Spinal cord (tissue), 10 donors: ENCODE measurements at places on chromosomes 4 and X. TPM values are rescaled to one million over a fixed set of nuclear protein-coding genes. Genes with fewer than 3 reads are reported as not detected.
A peak's percentile ranks its signal among the peaks of the same experiment; 100 is the strongest.

- H3K27ac ChIP-seq = no peak overlapping the region
- H3K27me3 ChIP-seq = no peaks in the 10 kb centered on the region
- no peaks in the 10 kb centered on the region for H3K4me1 ChIP-seq
- no peaks in the 10 kb centered on the region for H3K36me3 ChIP-seq
- no peak overlapping the region for H3K4me3 ChIP-seq
Measured at GRCh38 chr4:185997296-185997695, 71.7 kb upstream of the TLR3 start.

GRCh38 chrX:30190426-30190825, 24.9 kb upstream of the MAGEB2 start:
- no peak overlapping the region for H3K27ac ChIP-seq
- no peaks in the 10 kb centered on the region for H3K4me1 ChIP-seq
- H3K36me3 ChIP-seq = no peaks in the 10 kb centered on the region
- H3K27me3 ChIP-seq = peaks cover 8% of the 10 kb centered on the region
- H3K4me3 ChIP-seq = no peak overlapping the region

TRIM61 gene
- total RNA-seq = 3.6 TPM

- no peak overlapping the region for H3K4me3 ChIP-seq
- H3K4me1 ChIP-seq = no peaks in the 10 kb centered on the region
- DNase-seq = no peak
- no peaks in the 10 kb centered on the region for H3K36me3 ChIP-seq
- no peaks in the 10 kb centered on the region for H3K27me3 ChIP-seq
Measured at GRCh38 chr4:144591401-144591800, 54.6 kb upstream of the HHIP start.

NAA11 gene
- not detected for total RNA-seq

STPG2 gene
- 2.7 TPM for total RNA-seq

GRCh38 chrX:51215266-51215665, 117.4 kb upstream of the NUDT10 start:
- H3K4me1 ChIP-seq = no peaks in the 10 kb centered on the region
- H3K27ac ChIP-seq = no peak overlapping the region
- H3K36me3 ChIP-seq = no peaks in the 10 kb centered on the region
- no peak for DNase-seq
- H3K4me3 ChIP-seq = no peak overlapping the region

DNA sequence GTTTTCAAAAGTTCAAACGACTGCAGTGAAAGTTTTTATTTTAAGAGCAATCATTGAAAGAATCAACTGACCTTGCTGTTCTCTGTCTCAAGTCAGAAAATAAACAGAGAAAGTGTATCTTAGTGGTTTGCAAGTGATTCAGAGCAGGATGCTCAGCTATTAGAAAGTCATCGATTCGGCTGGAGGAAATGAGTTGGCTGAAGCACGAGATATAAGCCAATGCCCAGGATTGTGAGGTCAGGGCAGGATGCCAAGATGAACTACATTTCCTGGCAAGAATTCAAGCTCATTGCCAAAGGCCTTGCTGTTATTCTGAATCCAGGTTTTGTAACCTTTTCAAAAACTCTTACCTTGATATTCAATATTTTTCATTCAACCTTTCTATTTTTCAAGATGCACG, 541.4 kb upstream of the BOD1L1 start:
- no peaks in the 10 kb centered on the region for H3K36me3 ChIP-seq
- no peaks in the 10 kb centered on the region for H3K27me3 ChIP-seq
- no peak overlapping the region for H3K27ac ChIP-seq
- no peaks in the 10 kb centered on the region for H3K4me1 ChIP-seq

DNA sequence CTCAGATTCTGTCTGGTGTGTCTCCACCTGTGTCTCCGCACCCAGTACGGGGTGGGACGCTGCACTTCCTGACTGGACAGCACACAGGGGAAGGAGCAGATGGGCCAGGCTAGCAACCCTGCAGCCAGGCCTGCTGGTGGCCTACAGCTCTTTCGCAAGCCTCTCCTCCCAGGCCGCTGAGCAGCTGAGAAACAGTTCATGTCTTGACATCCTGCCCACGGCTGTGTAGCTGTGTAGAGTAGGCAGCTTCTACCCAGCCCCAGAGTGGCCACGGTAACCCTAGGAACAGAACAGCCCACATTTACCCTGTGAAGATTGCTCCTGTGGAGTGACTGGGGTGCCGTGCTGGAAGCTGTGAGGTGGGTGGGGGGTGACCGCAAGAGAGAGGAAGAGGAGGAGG, 38.9 kb downstream of the CCNQ start:
- DNase-seq = no peak
- H3K27me3 ChIP-seq = no peaks in the 10 kb centered on the region
- H3K4me3 ChIP-seq = no peak overlapping the region
- H3K4me1 ChIP-seq = peaks cover 9% of the 10 kb centered on the region
- H3K27ac ChIP-seq = no peak overlapping the region

- peak overlapping the region; percentile 83 for H3K4me3 ChIP-seq
- peaks cover 7% of the 10 kb centered on the region for H3K36me3 ChIP-seq
- DNase-seq = peak; percentile 83
- H3K27ac ChIP-seq = peak overlapping the region; percentile 76
Measured at GRCh38 chr4:133147921-133148689, 989 bp upstream of the PCDH10 start.

CYSLTR1 gene
- 20.2 TPM for total RNA-seq

GRCh38 chr4:4430492-4431195, 43.7 kb downstream of the NSG1 start:
- no peak overlapping the region for H3K4me3 ChIP-seq
- H3K27ac ChIP-seq = no peak overlapping the region
- DNase-seq = peak; percentile 18
- H3K36me3 ChIP-seq = peaks cover 8% of the 10 kb centered on the region

PNPLA4 gene
- total RNA-seq = 22.6 TPM

RPL10 gene
- 1,775 TPM for total RNA-seq

FAM236A gene
- total RNA-seq = not detected

- H3K27ac ChIP-seq = no peak overlapping the region
- no peaks in the 10 kb centered on the region for H3K4me1 ChIP-seq
- H3K27me3 ChIP-seq = no peaks in the 10 kb centered on the region
Measured at GRCh38 chrX:38664285-38664684, 102.9 kb downstream of the TSPAN7 start.

ADRA2C gene
- 2.3 TPM for total RNA-seq

- no peak overlapping the region for H3K4me3 ChIP-seq
- peaks cover 9% of the 10 kb centered on the region for H3K4me1 ChIP-seq
- H3K27me3 ChIP-seq = no peaks in the 10 kb centered on the region
- H3K36me3 ChIP-seq = peaks cover 12% of the 10 kb centered on the region
- DNase-seq = no peak
Measured at GRCh38 chr4:6049985-6050384, 31.8 kb upstream of the C4orf50 start.

- no peaks in the 10 kb centered on the region for H3K4me1 ChIP-seq
- no peak overlapping the region for H3K4me3 ChIP-seq
- no peaks in the 10 kb centered on the region for H3K27me3 ChIP-seq
Measured at GRCh38 chrX:10798041-10798440, 177.7 kb upstream of the MID1 start.

GRCh38 chrX:34381241-34381640, 249.1 kb upstream of the FAM47A start:
- no peaks in the 10 kb centered on the region for H3K36me3 ChIP-seq
- H3K4me3 ChIP-seq = no peak overlapping the region
- H3K4me1 ChIP-seq = no peaks in the 10 kb centered on the region
- H3K27ac ChIP-seq = no peak overlapping the region
- H3K27me3 ChIP-seq = no peaks in the 10 kb centered on the region

ODAPH gene
- total RNA-seq = not detected

TET2 gene
- 27.5 TPM for total RNA-seq

DNA sequence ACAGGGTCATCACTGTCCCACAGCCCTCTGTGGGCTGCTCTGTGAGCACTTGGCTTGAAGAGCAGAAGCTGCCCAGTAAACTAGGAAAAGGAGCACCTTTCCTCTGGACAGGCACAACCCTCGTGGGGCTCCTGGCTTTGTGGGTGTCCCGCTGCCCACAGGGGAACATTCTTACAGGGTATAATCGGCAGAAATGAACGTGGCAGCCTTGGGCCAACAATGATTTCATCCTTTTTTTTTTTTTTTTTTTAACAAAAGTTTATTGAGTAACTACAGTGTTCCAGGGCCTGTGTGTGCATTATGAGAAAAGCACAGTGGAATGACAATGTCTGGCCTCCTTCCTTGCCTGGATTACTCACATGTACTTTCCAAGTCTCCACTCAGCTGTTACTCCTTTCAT, 197.2 kb downstream of the PDGFC start:
- H3K27ac ChIP-seq = no peak overlapping the region
- no peaks in the 10 kb centered on the region for H3K36me3 ChIP-seq
- H3K4me3 ChIP-seq = no peak overlapping the region
- H3K4me1 ChIP-seq = peaks cover 3% of the 10 kb centered on the region
- no peak for DNase-seq

GRCh38 chr4:99359480-99360204, 7.1 kb upstream of the ADH1C start:
- DNase-seq = no peak
- H3K27ac ChIP-seq = no peak overlapping the region
- no peaks in the 10 kb centered on the region for H3K27me3 ChIP-seq

- H3K27ac ChIP-seq = no peak overlapping the region
- DNase-seq = no peak
- peak overlapping the region; percentile 74 for H3K4me3 ChIP-seq
- no peaks in the 10 kb centered on the region for H3K36me3 ChIP-seq
Measured at GRCh38 chrX:68831405-68832100, 2.7 kb downstream of the EFNB1 start.

DNA sequence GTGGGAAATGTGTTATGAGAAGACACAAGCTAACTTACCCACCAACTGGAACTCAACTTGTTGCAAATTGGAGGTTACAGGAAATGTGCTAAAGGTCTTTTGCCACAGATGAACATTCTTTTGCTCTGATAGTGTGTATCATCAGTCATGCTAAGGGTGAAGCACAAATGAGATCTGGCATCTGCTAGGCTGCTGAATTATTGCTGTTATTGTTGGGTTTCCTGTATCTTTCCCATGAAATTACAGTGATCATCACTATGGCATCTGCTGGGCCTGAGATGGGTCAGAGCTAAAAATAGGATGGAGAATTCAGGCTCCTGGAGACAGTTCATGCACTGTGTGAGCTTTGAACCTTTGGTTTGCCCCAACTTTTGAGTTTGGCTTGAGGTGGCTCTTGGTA, 124.5 kb downstream of the NPNT start:
- DNase-seq = no peak
- no peaks in the 10 kb centered on the region for H3K4me1 ChIP-seq
- no peaks in the 10 kb centered on the region for H3K36me3 ChIP-seq
- H3K27ac ChIP-seq = no peak overlapping the region

DNA sequence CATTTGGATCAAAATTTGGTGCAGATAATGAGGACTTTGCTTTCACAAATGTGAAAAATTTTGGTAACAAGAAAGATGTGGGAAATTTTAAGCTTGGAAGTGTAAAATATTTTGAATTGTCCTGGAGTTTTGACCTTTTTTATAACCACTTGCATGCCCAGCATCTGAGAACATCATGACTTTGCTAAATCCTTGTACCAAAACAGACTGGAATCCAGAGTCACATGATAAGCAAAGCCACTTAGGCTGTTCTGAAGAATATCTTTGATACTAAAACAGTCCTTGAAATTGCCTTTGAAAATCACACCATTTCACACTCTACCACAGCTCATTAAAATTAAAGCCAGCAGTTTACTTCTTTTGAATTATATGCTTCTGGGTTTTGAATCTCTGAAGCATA, 2.5 kb upstream of the PPM1K start:
- H3K27me3 ChIP-seq = no peaks in the 10 kb centered on the region
- H3K27ac ChIP-seq = peak overlapping the region; percentile 1
